Stimulated activated CD8-positive, alpha-beta memory T cell treated with anti-CD3 and anti-CD28 coated beads, Interleukin-7, amount 100 ng/mL, for 24 hours (primary cell): ENCODE measurements at places on chromosomes 7 and 10.
A peak's percentile ranks its signal among the peaks of the same experiment; 100 is the strongest.

DNA sequence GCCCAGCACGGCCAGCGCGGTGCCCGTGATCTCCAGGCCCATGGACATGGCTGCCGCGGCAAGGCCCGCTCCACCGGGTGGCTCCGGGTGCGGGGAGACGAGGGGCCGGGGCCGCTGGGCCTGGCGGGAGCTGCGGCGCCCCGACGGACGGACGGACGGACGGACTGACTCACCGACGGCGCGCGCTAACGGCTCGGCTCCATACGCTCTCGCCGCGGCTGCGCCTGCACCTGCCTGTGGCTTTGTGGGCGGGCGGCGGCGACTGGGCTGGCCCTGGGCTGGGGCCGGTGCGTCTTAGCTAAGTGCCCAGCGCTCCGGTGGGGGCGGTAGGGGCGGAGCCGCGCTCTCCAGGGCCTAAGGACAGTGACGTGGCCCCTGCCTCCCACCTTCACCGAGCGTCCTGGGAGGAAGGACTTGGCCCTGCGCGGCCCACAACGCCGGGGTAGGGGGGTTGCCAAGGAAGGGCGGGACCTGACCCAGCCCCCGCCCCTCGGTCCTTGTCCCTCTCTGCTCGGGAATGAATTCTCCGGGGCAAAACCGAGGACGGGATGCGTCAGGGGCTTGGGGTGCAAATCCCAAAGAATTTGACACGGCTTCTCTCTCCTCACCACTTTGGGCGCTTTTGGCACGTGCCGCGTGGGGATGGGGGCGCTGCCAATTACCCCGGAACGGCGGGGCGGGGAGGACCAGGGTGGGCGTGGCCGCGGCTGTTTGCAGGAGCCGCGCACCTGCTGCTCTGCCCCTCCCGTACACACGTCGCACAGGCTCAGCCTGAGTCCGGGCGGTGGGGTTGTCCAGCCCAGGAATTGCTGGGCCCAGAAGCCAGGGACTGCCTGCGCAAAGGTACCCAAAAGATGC is at the start of gene CLDN3:
CLDN3 (minus strand) TSS at position 269 of the 858 bp plus-strand sequence; CDS start at position 48, 221 bp downstream.
- DNase-seq, result no peak

GRCh38 chr10:6027929-6028328 is 34.2 kb downstream of the IL2RA start:
- no peak for DNase-seq

- no peak for DNase-seq
Measured at GRCh38 chr10:28811639-28812349, 134.5 kb downstream of the BAMBI start.

DNA sequence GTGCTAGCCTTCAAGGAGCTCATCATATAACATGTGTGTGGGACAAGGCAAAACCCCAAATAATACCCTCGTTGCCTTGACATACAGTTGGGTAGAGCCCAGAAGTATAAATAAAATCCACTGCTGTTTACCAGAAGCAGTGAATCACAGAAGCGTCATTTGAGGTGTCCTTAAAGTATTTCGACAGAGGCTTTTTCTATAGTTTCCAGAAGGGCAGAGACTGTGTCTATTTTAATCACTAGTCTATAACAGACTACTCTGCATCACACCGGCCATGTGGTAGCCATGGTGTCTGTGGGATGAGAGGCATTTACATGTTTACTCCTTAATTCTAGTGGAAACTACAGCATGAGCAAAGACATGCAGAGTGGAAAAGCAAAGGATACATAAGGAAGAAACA is 131.3 kb downstream of the CTTNBP2 start:
- DNase-seq, result no peak

- DNase-seq, result no peak
Measured at GRCh38 chr7:30521532-30521931, 16.9 kb upstream of the GGCT start.

GRCh38 chr10:74104996-74105395 is 45.6 kb downstream of the AP3M1 start:
- no peak for DNase-seq

DNA sequence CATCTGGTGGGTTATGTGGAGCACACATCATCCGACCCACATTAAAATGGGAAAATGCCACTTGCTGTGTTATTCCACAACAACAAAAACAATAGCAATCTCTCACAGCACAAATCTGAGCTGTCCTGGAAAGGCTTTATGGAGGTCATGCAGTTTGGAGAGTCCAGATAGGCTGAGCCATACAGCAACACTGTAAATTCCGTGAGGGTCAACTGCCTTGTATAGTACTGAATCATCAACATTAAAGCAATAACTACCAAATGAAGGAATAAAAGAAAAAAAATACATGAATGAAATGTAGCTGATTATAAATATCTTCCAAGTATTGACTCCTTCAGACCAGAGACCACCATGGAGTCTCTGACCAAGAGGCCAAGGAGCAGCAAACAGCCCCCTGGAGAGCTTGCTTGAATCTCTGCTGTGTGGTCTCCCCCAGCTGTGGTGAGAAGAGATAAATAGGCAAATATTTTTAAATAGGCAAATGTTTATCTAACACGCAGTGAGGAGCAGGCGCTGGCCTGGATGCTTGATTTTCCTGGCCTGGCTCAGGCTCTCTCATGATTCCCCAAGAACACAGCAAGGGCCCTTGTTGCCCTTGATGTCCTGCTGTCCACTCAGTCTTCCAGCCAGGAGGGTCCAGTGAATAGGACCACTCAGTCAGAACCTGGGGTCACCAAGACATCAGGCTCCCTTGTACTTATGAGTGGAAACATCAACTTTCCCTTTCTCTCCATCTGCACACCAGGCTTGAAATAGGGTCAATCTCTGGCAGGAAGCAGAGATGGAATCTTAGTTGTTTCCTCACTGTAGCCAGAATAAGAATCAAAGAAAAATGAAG is 1021.3 kb downstream of the XPNPEP1 start:
- DNase-seq, result no peak

DNA sequence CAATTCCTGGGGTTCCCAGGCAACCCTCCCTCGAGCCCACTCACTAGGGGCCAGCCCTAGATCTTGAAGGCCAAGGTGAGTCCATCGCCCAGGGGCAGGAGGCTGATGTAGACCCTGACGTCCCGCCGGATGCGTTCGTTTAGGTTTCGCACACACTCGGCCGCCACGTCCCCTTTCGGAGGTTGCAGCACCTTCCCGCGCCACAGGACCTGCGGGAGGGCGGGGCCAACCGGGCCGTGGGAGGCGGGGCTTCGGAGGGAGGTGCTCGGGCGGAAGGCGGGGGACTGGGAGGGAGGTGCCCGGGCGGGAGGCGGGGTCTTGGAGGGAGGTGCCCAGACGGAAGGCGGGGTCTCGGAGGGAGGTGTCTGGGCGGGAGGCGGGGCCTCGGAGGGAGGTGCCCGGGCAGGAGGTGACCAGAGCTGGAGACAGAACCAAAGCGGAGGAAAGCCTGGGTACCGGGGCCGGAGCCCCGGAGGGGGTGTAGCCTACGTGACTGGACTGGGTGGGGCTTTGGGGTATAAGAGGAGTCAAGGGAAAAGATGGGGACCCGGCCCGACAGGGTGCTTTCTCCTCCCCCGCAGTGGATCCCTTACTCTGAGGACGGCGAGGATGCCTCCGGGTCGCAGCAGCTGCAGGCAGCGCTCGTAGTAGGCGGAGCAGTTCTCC is 1.6 kb downstream of the COMTD1 start:
- peak; percentile 93 for DNase-seq

- DNase-seq, result no peak
Measured at GRCh38 chr10:122290334-122290733, 19.2 kb downstream of the BTBD16 start.

- DNase-seq, result no peak
Measured at GRCh38 chr7:40918701-40919271, 784.0 kb downstream of the SUGCT start.

GRCh38 chr7:151399906-151400305 is 9.9 kb downstream of the WDR86 start:
- no peak for DNase-seq

- DNase-seq, result no peak
Measured at GRCh38 chr10:73529089-73529832, 33.4 kb upstream of the PPP3CB start.

DNA sequence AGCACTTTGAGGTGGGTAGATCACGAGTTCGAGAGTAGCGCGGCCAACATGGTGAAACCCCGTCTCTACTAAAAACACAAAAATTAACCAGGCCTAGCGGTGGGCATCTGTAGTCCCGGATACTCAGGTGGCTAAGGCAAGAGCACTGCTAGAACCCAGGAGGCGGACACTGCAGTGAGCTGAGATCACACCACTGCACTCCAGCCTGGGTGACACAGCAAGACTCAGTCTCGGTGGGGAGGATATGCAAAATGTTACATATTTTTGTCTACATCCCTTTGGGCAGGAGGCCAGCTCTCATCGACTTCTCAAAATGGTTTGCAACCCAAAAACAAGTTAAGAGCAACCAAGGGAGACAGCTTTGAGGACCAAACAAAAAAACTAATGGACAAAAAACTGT is 8.2 kb downstream of the ATE1 start:
- no peak for DNase-seq

DNA sequence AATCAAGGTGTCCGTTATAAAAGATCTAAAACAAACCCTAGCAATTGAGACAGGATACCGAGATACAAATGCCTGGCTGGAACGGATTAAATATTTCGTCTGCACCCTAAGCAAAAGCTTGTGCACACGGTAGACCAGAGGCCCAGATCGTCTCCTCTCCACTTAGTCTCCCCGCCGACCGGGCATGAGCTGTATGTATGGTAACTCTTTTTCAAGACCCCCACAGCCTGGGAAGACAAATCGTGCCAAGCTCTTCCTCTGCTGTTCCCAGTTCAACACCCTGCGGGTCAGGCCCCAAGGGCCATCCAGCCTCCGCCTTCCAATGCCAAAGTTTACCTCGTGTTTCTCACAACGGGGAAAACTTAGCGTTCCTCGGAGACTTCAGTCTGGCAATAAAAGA is 285.7 kb upstream of the GALNT17 start:
- no peak for DNase-seq

DNA sequence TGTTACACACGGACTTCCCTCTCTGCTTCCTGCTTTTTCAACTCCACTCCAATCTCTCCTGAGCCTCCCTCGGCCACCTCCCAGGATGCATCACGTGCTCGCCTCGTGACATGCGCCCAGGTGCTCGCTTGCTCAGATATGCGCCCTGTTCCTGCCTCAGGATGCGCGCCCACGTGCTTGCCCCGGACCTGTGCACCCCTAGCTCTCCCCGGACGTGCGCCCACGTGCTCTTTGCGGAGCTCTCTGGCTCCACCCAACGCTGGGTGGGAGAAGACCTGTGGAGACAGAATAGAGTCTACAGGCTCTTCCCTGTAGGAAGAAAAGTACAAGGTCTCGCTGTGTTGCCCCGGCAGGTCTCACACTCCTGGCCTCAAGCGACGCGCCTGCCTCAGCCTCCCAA is 23.1 kb downstream of the PARD3 start:
- DNase-seq, result no peak

GRCh38 chr7:142832417-142832816 is 22.5 kb upstream of the EPHB6 start:
- DNase-seq, result no peak

DNA sequence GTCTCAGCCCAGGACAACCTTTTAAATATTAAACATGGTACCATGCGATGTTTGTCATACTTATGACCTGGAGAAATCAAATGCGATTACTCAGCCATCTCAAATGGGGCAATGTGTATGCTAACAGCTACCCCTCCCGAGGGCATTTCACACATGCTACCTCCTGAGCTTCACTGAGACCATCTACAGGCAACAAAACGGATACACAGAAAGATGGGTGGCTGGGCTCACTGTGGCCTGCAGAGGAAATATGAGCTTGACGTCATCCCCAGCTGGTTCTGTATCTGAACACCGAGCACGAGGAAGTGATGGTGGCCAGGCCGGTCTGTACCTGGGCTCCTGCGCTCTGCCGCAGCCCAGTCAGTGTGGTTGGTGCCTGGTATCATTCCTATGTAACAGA is 374.3 kb downstream of the RPS24 start:
- DNase-seq, result no peak

GRCh38 chr7:22578007-22578733 is 78.2 kb upstream of the STEAP1B start:
- DNase-seq, result no peak

DNA sequence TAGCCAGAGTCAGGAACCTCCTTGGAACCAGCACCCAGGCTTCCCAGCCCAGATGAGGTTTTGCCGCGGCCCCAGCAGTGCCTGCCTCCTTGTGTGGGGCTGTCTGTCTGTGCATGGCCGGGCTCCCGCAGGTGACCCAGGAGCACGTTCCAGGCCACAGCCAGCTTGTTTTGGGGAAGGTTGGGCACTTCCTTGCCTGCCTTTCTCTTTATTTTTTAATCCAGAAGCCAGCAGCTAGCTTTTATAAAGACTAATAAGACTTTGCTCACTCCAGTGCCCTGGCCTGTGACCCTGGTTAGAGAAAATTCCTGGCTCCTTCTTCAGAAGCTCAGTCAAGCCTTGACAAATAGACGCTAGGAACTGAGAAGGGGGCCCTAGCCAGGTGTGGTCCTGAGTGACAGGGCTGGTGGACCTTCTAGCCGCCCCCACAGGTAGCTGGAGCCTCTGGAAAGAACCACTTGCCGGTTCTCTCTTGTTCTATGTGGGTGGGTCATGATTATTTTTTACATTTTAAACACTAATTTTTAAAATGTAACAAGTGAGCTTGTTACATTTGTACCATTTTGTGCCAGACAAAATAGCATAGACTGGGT is 837 bp downstream of the SLC29A3 start:
- no peak for DNase-seq

GRCh38 chr10:91621483-91622113 is 11.3 kb downstream of the PPP1R3C start:
- no peak for DNase-seq

- DNase-seq, result no peak
Measured at GRCh38 chr10:124971276-124971675, 29.4 kb downstream of the ZRANB1 start.

DNA sequence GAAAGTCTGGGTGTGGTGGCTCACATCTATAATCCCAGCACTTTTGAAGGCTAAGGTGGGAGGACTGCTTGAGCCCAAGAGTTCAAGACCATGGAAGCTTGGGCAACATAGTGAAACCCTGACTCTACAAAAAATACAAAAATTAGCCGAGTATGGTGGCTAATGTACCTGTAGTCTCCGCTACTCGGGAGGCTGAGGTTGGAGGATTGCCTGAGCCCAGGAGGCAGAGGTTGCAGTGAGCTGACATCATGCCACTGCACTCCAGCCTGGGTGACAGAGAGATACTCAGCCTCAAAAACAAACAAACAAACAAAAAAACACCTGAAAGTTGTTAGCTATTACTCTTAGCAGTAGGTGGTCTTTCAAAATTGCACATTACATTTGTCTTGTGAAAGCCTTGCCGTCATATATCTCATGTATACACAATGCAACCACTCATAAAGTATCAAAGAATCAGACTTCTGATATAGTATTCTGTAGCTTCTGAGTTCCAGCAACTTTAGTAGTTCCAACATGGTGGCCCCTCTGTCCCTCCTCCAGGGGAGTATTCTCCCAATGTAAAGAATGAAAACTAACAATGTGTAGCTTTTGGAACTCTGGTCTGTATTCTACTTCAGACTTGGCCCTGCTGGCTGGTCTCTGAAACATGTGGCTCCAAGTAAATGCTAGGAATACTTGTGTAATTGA is 101.5 kb downstream of the ZNF92 start:
- DNase-seq, result no peak

- DNase-seq, result no peak
Measured at GRCh38 chr7:91717681-91718470, 162.6 kb downstream of the MTERF1 start.

DNA sequence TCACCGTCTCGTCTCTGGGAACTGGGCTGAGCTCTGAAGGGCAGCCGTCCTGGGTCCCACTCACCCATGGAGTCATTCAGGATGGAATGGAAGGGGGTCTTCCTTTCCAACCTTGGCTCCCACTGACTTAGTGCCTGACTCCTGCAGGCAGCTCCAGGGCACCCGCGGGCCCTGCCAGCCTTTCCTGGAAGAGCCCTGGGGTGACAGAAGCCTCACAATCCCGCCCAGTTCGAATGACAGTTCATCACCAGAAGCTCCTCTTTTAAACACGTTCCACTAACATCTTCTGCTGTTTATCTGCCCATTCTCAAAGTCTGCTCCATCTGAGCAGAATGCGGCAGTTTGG is 110.6 kb downstream of the TNS3 start:
- DNase-seq, result no peak
